ENCODE measurements at places on chromosomes 1 and 21. TPM values are rescaled to one million over a fixed set of nuclear protein-coding genes. Genes with fewer than 3 reads are reported as not detected.

BMP8B gene
- 0.12 TPM for polyA plus RNA-seq

NR5A2 gene
- polyA plus RNA-seq, result 0.37 TPM

CFAP57 gene
- polyA plus RNA-seq, result 0.06 TPM

HSPA6 gene
- polyA plus RNA-seq, result 1.2 TPM

NBPF6 gene
- polyA plus RNA-seq, result not detected

PAX7 gene
- polyA plus RNA-seq, result not detected

SPATA17 gene
- 0.04 TPM for polyA plus RNA-seq

HES3 gene
- polyA plus RNA-seq, result not detected

TRAF3IP3 gene
- polyA plus RNA-seq, result 2.5 TPM

RBP7 gene
- 66.9 TPM for polyA plus RNA-seq

TIMM17A gene
- polyA plus RNA-seq, result 21.7 TPM

OR2G6 gene
- not detected for polyA plus RNA-seq

C21orf58 gene
- 2.5 TPM for polyA plus RNA-seq

IFI44 gene
- 6.8 TPM for polyA plus RNA-seq

Measured in esophagus (tissue), 2 donors.